ENCODE measurements at places on chromosomes 11 and 22.

DNA sequence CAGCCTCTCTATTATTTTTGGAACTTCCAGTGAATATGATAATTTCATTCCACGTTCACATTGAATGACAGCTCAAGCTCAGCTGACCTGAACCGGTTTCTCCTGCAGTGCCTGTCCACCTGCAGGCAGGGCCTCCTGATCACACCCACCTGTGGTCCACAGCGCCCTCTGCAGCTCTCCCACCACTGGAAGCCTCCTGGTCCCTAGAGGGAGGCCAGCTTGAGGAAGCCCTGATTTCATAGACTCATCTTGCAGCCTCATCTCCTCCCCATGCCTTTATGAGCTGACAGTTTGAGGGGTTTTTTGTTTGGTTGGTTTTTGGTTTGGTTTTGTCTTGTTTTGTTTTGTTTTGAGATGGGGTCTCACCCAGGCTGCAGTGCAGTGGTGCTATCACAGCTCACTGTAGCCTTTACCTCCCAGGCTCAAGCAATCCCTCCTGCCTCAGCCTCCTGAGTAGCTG lies 29.9 kb upstream of the MALAT1 start:
- DNase-seq = no peak

DNA sequence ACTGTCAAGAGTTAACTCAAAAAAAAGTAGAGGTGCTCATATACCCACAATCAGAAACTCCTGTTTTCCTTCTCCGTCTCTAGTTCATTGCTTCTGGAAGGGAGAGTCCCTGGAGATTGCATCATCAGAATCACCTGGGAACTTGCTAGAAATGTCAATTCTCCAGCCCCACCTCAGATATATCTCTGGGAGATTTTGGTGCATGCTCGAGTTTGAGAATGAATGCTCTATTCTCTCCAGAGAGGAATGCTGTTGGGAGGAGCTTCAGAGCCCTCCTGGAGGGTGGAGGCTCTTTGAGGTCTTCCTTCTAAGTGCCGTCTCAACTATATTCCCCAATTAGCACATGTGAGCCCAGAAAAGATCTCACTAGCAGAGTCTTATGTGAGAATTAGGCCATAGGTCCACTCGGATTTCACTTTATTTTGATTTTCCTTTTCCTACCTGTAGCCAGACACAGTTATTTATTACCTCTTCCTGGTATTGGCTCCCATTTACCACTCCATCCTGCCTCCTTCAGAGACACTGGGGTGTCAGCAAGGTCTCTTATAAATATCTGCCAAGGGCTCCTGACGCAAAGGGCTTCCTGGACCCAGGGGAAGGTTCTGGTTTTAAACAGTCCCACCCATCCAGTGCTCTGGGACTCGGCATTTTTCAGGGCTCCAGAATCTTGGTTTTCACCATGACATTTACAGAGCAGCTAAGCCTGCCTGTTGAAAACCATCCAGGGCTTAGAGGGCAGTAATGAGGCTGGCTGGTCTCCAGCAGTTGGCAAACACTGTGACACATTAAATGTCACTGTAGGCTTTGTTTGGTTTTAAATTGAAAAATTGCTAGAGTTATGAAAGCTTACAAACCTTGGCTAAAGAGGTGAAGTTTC lies 136.2 kb downstream of the CD44 start:
- no peak for DNase-seq

DNA sequence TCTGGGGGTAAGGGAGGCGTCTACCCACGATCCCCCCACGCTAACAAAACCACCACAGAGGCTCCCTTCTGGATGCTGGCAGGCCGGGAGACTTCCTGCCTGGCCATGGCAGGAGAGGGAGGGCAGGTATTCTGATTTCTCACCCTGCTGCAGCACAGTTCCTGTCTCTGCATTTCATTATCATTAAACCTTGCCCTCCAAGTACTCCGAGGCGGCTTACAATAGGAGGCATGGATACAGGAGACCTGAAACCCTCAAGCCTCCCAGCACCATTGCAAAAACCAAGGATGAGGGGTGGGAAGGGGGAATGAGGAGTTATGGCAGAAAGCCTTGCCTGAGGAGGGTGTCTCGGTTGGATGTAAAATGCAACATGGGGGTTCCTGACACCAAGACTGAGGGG lies 44.1 kb upstream of the MN1 start:
- no peak for DNase-seq

- DNase-seq = no peak
These were observed 45.6 kb downstream of the PTPRJ start for GRCh38 chr11:48025984-48026340.

GRCh38 chr11:96357794-96358193 lies 14.8 kb upstream of the MAML2 start:
- no peak for DNase-seq
